NCI-H510A (cell line): ENCODE measurements at places on chromosomes 3 and 15.

DNA sequence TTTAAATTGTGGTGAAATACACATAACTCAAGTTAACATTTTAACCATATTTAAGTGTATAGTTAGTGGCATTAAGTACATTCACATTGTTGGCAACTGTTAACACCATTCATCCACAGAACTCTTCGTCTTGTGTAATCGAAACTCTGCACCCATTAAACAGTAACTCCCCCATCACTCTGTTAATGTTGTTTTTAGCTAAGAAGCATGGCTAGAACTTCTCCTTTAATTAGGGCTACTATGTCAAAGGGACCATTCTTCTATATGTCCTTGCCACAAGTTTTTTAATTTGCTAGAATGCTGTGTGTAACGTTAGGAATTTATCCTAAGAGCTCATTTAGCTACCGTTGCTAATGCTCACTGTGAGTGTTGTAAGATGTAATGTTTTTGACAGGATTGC, 60.6 kb downstream of the MAP2K5 start:
- no peak for DNase-seq

- no peak for DNase-seq
These were observed 838.5 kb downstream of the DIPK2A start for GRCh38 chr3:144810160-144810559.

- no peak for DNase-seq
These were observed 244.7 kb upstream of the LYSMD4 start for GRCh38 chr15:99977929-99978328.

DNA sequence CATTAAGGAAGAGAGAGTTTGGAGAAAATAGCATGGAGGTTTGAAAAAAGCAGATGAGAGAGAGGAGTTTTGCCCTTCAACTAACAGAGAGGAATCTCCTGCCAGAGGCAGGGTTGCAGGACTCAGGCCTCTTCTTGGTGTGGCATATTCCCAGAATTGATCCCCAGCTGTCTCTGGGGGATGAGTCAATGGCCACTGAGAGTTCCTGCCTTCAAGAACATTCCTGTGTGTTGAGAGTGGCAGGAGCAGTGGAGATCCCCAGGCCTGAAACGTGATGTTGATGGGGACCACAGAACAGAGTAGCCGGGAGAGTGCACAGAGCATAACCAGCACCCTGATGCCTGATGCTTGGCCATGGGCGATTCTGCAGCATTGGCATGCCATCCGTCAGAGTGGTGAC, 348.4 kb upstream of the THBS1 start:
- DNase-seq = no peak

DNA sequence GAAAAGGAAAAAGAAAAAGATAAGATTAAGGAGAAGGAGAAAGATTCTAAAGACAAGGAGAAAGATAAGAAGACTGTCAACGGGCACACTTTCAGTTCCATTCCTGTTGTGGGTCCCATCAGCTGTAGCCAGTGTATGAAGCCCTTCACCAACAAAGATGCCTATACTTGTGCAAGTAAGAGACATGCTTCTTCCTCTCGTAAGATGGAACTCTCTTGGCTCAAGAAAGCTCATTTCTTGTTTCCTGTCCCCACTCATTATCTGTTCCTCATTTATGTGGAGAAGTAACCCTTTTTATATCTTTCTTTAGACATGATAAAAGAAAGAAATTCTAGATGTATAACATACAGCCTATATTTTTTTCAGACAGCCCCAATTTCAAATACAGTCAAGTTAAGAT, 101.4 kb downstream of the KLHL25 start:
- no peak for DNase-seq

GRCh38 chr3:64207289-64208080, 17.8 kb downstream of the PRICKLE2 start:
- no peak for DNase-seq

GRCh38 chr3:13215940-13216546, 142.8 kb upstream of the IQSEC1 start:
- DNase-seq = no peak

- no peak for DNase-seq
These were observed 115.8 kb downstream of the DUT start for GRCh38 chr15:48447058-48447457.

GRCh38 chr15:86165265-86166211, 85.9 kb downstream of the AGBL1 start:
- no peak for DNase-seq

- no peak for DNase-seq
These were observed 212.3 kb upstream of the BHLHE40 start for GRCh38 chr3:4766716-4767499.

GRCh38 chr3:8987226-8987625, 24.0 kb upstream of the RAD18 start:
- no peak for DNase-seq
